ENCODE measurements at places on chromosomes 2 and 18.

GRCh38 chr2:193583638-193584400, 1389.1 kb upstream of the TMEFF2 start:
- DNase-seq = no peak

DNA sequence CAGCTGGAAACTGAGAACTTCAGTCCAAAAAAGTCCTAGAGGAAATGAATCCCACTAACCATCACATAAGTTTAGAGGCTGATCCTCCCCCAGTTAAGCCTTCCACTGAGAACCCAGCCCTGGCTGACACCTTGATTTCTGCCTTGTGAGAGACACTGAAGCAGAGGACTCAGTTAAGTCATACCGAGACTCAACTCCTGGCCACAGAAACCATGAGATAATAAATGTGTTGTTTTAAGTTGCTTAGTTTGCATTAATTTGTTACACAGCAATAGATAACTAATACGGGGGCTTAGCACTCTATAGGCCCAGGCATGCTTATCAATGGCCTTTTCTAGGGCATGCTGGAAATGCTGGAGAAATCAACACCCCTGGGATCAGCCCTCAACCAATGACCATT, 3.4 kb upstream of the ADD2 start:
- DNase-seq = no peak

GRCh38 chr18:7608781-7609201, 41.7 kb downstream of the PTPRM start:
- DNase-seq = no peak

- DNase-seq = no peak
These were observed 352.6 kb downstream of the TNS1 start for GRCh38 chr2:217650229-217650628.

- DNase-seq = no peak
These were observed 102.4 kb downstream of the VAPA start for GRCh38 chr18:10015941-10016819.

DNA sequence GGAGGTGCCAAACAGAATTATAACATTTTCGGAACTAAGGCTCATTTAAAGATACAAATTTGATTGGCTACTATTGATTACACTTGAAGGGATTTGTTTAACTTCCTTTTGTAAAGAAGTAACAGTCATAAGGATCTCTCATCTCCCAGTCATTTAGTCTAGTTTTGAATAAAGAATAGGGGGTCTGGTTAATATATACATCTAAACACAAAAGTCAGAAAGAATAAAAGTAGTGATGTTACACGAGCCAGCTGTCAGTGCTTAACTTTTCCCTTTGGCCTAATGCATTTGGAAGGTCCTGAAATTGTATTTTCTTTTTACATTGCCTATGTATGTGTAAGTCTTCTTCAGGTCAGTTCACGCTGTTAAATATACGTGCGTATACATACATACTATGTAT, 8.1 kb downstream of the SEPTIN2 start:
- DNase-seq = no peak

Measured in activated B cell treated with CpG ODN at 0.5 μM for 24 hours (primary cell).